Esophagus squamous epithelium (tissue), 5 donors: ENCODE measurements at places on chromosomes 11 and 22.

- DNase-seq, result no peak
Measured at GRCh38 chr22:36478966-36479365, 2.5 kb downstream of the TXN2 start.

GRCh38 chr22:46086577-46087335 lies 63.6 kb upstream of the PPARA start:
- no peak for DNase-seq

DNA sequence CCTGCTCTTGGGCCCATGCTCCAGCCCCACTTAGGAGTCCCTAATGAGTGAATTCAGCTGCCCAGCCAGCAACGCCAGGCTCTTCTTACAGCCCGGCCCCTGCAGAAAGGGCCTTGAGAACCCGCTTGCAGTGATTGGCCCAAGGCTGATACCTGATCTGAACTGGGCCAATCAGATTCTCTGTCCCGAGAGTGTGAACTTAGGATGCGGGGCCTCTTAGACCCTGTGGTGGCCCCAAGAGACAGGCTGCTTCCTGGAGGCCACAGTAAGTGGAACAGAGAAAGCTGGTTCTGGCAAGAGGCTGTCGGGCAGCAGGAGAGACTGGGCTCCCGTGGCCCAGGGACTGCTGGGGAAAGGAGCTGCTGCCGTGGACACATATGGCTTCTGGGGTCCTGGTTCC lies 11.5 kb downstream of the VSTM5 start:
- DNase-seq, result no peak

GRCh38 chr11:113906516-113906915 lies 1.9 kb downstream of the HTR3B start:
- no peak for DNase-seq

GRCh38 chr11:19562156-19562555 lies 150.5 kb upstream of the NAV2 start:
- no peak for DNase-seq
